Activated CD4-positive, alpha-beta T cell treated with anti-CD3 and anti-CD28 coated beads, Interleukin-2, amount 50 U/mL, for 1 hour (primary cell): ENCODE measurements at places on chromosomes 4 and X.

- no peak for DNase-seq
These were observed 8.3 kb downstream of the NDP start for GRCh38 chrX:43964936-43965335.

DNA sequence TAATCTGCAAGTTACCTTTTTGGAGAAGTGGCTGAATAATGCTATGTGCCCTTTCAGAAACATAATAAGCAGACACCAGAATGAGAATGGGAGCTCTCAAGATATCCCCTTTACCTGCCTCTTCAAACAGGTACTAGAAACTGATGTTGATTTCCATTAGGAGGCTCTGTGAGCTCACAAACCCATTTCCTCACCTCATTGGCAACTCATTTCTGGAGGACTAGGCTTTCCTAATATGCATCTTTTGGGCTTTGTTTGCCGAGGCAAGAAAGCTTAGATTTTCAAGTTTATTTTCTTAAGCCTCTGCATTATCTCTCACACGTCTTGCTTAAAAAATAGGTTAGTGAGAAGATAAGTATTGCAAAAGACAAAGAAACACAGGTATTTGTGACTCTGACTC, 313.1 kb upstream of the IRS4 start:
- DNase-seq, result no peak

GRCh38 chrX:102712981-102713625, 855 bp downstream of the GPRASP2 start:
- DNase-seq, result no peak

GRCh38 chr4:86184216-86184900, 175.5 kb downstream of the MAPK10 start:
- DNase-seq, result no peak

DNA sequence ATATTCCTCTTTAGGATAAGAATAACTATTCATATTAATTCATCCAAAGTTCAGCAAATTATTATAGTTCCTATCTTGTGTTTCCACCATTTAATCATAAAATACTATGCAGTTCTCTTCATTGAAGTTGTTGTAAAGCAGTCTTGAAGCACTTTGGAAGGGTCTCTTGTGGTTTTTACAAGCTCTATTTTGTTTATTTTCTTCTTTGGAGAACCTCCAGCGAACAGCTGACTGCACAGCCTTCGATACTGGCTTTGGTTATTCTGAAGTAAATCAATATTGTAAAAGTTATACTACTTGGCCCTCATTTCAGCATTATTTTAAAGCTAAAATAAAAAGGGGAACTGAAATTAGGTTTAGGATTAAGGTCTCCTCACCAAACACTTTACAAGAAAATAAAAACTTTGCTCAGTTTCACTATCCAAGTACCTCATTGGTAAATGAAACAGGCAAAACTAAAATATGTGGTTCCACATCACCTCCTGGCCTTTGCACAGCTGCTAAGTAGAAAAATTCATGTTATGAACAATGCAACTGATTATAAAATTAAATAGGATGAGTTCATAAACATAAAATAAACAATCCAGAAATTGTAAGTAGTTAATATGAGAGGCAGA, 1629.2 kb upstream of the ADGRL3 start:
- no peak for DNase-seq

DNA sequence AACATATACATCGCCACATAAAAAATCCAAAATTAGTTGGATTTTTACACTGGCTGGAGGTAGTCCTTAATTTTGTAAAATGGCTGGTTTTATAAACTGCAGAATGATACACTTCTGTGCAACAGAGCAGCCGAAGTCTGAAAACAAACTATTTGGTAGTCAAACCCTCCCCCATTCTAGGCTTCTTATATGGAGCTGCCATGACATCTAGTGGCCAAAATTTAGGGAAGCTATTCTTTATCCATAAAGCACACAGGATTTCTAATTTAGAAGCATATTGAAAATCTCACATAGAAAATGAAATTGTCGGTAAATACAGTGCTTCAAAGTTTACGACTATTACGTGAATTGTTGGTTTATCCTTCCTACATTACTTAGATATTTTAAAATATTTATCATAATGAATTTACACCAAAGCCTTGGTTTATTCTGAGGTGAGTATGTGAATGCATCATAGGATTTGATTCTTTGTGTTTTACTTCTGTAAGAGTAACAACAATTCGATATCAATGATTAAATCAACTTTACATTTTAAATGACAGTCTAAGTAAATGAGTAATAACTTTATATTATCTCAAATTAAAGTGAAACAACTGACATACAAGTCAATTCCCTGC, 113.4 kb upstream of the FAM241A start:
- no peak for DNase-seq

GRCh38 chr4:88191404-88191803, 33.0 kb upstream of the ABCG2 start:
- no peak for DNase-seq

DNA sequence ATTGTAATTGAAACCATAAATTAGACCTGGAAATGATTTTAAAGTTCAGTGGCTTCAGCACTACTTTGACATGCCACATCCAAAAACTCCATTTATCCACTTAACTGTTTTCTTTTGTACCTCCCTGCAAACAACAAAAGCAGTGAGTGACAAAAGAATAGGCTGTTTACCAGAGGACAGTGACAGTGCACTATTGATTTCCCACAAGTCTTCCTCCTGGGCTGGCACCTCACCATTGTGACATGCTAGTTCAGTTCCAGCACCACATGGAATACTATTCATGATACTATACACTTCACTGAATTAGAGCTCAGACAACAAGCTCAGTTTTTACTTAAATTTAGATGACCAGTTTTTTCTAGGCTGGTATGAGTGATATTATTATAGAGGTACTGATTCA, 29.3 kb downstream of the MOSPD2 start:
- no peak for DNase-seq

- no peak for DNase-seq
These were observed 147.6 kb downstream of the PPP3CA start for GRCh38 chr4:101199507-101200285.

- DNase-seq, result peak; percentile 65
These were observed at the start of gene MPP1 for GRCh38 chrX:154804957-154805695. Gene MPP1, minus strand, starts transcription at chrX:154805485. Its CDS starts 112 bp downstream, at chrX:154805373.

- DNase-seq, result no peak
These were observed 90.3 kb upstream of the GRIA3 start for GRCh38 chrX:123093792-123094191.

DNA sequence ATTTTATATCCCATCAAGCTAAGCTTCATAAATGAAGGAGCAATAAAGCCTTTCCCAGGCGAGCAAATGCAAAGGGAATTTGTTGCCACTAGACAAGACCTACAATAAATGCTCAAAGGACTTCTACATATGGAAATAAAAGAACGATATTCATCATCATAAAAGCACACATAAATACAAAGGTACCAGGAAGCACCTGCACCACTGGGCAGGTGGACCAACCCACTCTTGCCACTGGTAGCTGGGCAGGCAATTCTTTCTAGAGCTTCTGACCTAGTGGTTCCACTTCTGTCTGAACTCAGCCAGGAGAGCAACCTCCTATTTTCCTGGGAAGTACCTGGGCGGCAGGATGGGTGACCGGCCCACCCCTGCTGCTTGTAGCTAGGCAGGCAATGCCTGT, 237.2 kb upstream of the ITM2A start:
- DNase-seq, result no peak

DNA sequence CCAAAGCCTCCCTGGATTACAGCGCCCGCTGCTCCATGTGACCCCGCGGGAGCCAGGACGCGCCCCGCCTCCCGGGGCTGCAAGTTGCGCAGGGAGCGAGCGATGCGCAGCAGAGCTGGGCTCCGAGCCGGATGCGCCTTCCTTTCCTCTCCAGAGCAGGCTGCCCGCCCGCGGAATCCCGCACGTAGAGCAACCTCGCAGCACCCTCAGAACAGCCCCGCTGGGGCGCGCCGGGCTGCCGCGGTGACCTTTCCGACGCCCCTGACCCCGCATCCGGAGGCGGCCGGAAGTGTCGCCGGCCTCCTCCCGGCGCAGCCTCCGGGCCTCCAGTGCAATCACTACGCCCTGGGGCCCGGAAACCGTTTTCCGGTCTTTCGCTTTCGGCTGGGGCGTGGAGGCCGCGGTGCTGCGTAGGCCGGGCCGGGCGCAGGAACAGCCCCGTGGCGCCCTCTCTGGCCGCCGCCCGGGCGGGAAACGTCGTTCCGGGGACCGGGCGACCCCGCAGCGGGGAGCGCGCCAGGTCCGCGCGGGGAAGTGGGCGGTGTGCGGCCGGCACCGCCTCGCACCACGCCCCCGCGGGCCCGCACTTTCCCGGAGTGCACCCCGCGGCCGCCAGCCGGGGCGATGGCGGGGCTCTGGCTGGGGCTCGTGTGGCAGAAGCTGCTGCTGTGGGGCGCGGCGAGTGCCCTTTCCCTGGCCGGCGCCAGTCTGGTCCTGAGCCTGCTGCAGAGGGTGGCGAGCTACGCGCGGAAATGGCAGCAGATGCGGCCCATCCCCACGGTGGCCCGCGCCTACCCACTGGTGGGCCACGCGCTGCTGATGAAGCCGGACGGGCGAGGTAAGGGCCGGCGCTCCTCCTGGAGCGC, at the start of gene CYP4V2:
CYP4V2 (plus strand) TSS at position 368 of the 866 bp plus-strand sequence; CDS start at position 625, 257 bp downstream.
- DNase-seq, result peak; percentile 81

- DNase-seq, result no peak
These were observed 984.4 kb upstream of the PABPC4L start for GRCh38 chr4:135186002-135186401.

GRCh38 chrX:7068939-7069367, 78.6 kb upstream of the STS start:
- DNase-seq, result peak; percentile 5

DNA sequence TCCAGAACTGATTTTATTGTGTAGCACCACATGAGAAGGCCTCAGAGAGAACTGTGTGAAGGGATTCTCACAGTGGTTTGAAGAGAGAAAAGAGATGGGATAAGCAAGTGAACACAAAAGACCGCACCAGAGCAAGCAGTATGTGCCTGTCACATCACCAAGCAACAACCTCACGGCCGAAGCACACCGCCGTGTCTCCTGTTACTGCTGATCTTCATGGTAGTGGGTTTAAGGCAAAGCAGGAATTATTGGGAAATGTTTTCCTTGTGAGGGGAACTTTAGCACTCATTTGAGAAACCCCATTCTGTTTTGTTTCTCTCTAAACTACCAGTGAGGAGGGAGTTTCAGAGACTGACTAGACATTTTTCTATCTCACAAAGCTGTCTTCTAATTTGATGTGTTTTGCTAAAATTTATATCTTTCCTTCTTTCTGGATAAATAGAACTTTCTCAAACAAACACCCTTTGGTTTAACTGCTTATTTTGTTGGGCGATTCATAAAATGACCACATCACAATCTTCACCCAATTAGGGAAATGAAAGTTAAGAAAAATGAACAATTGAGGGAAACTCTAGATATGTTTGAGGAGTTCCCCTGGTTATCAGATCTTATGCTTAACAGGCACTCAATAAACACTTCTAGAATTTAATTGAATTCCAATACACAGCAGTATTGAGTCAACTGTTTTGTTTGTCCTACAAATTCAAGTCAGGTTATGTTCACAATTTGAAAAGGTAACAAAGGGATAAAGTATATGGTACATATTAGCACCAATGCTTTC, 16.5 kb downstream of the SH3KBP1 start:
- no peak for DNase-seq

GRCh38 chrX:41491267-41492004, 44.3 kb downstream of the NYX start:
- no peak for DNase-seq
